ENCODE measurements at places on chromosomes 1 and 21.

- DNase-seq: no peak
These were observed 44.6 kb downstream of the NIBAN1 start for GRCh38 chr1:184929711-184930202.

DNA sequence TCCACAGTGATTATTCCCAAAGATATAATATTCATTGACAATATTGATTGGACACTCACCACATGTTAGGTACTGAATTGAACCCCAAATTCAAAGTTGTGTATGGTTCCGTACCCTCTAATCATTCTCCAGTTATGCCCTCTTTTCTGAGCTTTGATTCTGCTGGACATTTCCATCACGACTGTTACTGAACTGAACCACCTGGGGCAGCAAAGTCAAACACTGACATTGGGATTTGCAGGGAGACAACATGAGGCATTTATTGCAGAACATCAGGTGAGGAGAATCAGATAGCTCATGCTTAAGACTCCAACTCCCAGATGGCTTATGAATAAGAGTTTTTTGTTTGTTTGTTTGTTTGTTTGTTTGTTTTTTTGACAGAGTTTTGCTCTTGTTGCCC, 420.9 kb downstream of the DISC1 start:
- no peak for DNase-seq

GRCh38 chr1:100868364-100868995, 26.2 kb downstream of the EXTL2 start:
- DNase-seq: no peak

GRCh38 chr1:15224974-15225373, 22.0 kb upstream of the FHAD1 start:
- no peak for DNase-seq

All from colonic mucosa (tissue), 4 donors.